Naive thymus-derived CD8-positive, alpha-beta T cell (primary cell): ENCODE measurements at places on chromosomes 6 and 20. TPM values are rescaled to one million over a fixed set of nuclear protein-coding genes. Genes with fewer than 3 reads are reported as not detected.

TFAP2A gene
- not detected for total RNA-seq

- DNase-seq = peak; percentile 40
Observed at GRCh38 chr20:32581839-32582658, 3.1 kb downstream of the NOL4L start.

AGER gene
- 56.0 TPM for total RNA-seq

GGTLC1 gene
- not detected for total RNA-seq

GRCh38 chr6:12891595-12891994 lies 175.0 kb downstream of the PHACTR1 start:
- DNase-seq = no peak

GRCh38 chr20:1633535-1633934 lies 13.7 kb upstream of the SIRPB1 start:
- DNase-seq = no peak

GRCh38 chr6:116533233-116533957 lies 12.1 kb downstream of the TRAPPC3L start:
- DNase-seq = no peak
